ENCODE measurements at places on chromosomes 12 and 14.

GRCh38 chr12:18145924-18146323 is 55.9 kb upstream of the RERGL start:
- DNase-seq, result no peak

DNA sequence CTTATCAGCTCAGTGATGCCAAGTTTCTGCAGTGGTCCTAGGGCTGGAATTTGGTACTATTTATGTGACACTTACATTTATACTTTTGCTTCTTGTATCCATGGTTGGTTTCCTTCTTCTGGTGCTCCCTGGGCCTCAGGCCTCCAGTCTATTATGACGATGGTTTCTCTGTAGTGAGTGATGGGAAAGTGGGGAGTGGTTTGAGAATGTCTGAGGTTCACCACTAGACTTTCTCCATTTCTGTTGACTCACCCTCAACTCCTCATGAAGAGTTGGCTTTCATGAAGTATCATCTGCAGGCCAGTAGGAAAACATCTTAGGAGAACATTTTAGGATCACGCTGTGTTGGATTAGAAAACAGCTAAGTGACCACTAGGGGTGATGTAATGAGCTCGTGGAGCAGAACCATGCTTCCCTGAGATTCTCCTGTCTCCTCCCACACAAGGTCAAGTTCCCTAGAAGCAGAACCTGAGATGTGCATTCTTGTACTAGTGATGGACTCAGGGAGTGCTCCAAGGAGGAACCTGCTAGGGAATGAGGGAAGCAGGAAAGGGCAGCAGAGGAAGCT is 32.1 kb downstream of the RPH3A start:
- no peak for DNase-seq

GRCh38 chr12:111412830-111413441 is 7.2 kb downstream of the SH2B3 start:
- DNase-seq, result no peak

GRCh38 chr12:24928131-24928530 is 20.8 kb downstream of the BCAT1 start:
- DNase-seq, result no peak

DNA sequence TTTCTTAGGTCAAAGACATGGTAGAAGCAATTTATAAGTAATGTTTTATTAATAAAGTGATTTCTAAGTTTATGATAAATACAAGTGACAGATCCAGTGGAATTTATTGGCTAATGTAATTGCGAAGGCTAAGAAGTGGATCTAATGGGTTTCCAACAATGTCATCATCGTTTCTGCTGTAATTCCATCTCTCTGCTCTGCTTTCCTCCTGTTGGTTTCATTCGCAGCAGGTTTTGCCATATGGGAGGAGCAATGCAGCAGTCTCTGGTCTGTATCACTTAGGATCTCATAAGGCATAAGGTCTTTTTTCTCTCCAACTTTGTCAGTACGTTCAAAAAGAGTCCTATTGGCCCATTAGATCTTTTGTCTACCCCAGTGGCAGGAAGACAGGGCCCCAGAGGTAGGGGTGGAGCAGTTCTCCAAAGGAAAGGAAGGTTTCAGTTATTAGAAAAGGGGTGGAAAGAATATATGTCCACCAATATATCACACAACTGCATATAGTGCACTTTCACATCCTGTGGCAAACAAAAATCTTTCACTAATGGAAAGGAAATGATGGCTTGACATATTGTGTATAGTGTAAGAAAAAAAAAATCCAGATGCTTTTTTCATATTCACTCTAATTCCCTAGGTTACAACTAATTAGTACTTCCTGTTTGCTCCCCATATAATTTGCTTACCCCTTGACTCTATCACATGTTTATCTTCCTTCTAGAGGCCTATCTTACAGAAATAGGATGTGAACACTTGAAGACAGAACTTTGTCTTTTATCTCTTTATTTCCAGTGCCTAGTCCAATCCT is 451.3 kb downstream of the ZFP36L1 start:
- no peak for DNase-seq

GRCh38 chr12:40142001-40142744 is 36.3 kb upstream of the SLC2A13 start:
- no peak for DNase-seq

DNA sequence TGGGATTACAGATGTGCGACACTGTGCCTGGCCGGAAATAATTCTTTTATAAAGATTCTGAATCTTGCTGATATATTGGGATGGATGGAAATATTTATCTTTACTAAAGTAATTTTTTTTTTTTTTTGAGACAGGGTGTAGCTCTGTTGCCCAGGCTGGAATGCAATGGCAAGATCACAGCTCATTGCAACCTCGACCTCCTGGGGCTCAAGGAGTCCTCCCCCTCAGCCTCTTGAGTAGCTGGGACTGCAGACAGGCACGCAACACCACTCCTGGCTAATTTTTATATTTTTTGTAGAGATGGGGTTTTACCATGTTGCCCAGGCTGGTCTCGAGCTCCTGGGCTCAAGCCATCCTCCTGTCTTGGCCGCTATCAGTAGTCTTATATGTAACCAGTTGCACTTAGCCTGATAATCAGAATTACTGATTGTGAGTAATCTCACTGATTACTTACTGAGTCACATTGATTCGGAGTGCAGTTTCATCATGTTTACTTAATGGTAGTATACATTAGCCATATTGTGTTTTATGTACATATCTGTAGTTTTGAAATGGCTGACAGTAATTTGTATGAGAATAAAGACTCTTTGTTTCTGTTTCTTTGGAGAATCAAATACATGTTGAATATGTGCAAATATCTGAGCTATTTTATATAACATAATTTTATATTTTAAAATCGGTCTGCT is 50.4 kb upstream of the LRTM2 start:
- DNase-seq, result no peak

- no peak for DNase-seq
These were observed 114.5 kb downstream of the SRGAP1 start for GRCh38 chr12:63958876-63959580.

DNA sequence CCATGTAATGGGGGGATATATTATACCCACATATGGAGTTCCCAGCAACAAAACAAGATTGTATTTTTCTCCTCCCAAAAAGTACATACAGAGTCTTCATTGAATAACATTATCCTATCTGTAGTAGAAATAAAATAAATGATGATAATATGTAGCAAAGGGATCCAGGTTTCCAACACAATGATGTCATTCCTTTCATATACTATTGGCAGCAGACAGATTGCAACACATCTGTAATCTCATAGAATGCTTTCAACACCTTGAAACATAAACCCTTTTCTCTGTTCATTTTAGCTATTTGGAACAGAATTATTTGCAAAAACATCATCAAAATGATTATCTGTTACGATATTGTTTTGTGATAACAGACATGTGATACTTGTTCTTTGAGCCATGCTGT is 317.6 kb downstream of the DPF3 start:
- DNase-seq, result no peak

DNA sequence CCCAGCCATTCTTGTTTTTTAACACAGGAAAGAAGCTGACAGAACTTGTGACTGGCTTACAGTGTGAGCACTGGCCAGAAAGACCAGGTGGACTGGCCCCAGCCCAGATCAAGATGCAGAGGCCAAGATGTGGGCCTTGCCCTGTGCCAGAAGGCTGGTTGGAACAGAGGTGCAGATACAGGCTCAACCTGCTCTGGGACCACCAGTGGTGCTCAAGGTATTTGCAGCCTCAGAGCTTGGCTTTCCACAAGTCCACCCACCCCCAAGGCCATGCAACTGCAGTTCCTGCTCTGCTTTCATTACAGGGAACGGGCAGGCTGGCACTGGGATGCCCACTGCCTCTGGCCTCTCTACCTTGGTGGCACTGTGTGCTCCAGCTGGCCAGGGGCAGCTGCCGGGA is 23.3 kb downstream of the ZFC3H1 start:
- no peak for DNase-seq

DNA sequence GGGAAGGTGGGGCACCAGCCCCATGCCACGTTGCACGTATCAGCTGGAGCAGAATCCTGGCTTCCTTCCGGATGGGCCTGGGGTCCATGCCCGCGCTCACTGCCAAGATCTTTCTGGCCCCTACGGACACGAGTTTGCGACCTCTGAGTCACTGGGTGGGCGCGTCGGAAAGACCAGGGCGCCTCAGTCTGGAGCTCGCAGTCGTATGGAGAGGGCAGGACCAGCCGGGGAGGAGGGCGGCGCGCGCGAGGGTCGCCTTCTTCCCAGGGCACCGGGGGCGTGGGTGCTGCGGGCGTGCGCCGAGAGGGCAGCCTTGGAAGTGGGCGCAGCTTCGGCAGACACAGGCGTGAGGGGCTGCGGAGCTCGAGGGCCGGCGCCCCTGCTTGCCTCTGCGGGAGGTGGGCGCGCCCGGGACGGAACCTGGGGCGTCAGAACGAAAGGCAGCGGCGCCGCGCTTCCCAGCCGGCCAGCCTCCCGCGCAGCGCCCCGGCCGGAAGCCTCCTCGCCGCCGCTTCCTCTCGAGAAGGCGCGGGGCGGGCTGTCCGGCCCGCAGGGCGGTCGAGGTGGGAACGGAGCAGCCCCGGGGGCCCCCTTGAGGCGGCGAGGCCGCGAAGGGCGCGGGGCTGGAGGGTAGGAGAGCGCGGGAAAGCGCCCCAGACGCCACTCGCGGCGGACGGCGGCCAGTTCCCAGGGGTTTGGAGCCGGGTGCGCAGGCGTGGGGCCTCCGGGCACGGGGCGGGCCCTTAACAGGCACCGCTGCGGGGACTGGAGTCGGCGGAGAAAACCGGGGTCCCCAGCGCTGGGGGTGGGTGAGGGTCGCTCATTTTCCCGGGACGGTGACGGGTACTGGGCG is at the start of gene ARL6IP4:
ARL6IP4 (plus strand) TSS at position 499 of the 853 bp plus-strand sequence. CDS start 459 bp downstream, outside the sequence.
- DNase-seq, result peak; percentile 77

- DNase-seq, result no peak
These were observed 134.5 kb upstream of the NAV3 start for GRCh38 chr12:77696183-77696582.

GRCh38 chr12:64791036-64791435 is 31.8 kb upstream of the GNS start:
- no peak for DNase-seq

- DNase-seq, result peak; percentile 59
These were observed 40.5 kb downstream of the MED13L start for GRCh38 chr12:116236976-116237375.

GRCh38 chr12:1993871-1994371 is 10.3 kb downstream of the DCP1B start:
- no peak for DNase-seq

DNA sequence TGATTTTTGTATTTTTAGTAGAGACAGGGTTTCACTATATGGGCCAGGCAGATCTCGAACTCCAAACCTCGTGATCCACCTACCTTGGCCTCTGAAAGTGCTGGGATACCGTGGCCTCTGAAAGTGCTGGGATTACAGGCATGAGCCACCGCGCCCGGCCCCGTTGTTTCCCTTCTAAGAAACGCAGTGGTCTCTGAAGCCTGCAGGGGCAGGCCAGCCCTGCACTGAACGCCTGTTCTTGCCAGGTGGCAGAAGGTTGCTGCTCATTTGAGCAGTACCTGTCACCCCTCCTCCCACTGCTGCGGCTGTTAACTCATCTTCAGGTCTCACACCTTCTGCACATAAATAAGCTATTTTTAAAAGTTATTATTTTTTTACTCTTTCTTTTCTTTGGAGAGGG is 24.3 kb downstream of the GPRC5A start:
- DNase-seq, result no peak

DNA sequence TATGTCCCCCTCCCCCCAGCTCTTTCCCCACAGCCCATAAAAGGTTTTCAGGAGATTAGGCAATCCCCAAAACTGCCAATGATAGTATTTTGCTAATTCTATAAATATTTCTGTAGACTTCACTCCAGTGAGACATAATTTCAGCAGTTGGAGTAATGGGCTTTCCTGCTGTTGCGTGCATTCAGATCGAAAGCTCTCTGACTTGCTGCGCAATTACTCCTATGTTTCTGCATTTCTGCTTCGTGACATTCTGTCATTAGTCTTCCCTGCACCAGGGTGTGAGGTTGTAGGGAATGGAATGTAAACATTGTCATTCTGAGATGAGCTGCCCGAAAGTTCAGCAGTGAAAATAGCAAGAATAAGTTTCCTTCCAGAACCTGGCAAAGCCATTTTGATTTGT is 58.2 kb downstream of the SAMD4A start:
- no peak for DNase-seq

GRCh38 chr14:103225062-103225461 is 101.8 kb downstream of the TNFAIP2 start:
- no peak for DNase-seq

All from femur (tissue), 1 donor.